ENCODE measurements at places on chromosomes 1 and 21. TPM values are rescaled to one million over a fixed set of nuclear protein-coding genes. Genes with fewer than 3 reads are reported as not detected.

ZFP69 gene
- 2.1 TPM for total RNA-seq

NTNG1 gene
- total RNA-seq: 0.94 TPM

CA14 gene
- total RNA-seq: not detected

ORC1 gene
- 10.5 TPM for total RNA-seq

CD5L gene
- not detected for total RNA-seq

PCSK9 gene
- total RNA-seq: 0.33 TPM

CFHR1 gene
- total RNA-seq: not detected

LRRIQ3 gene
- total RNA-seq: 0.34 TPM
